ENCODE measurements at places on chromosomes 7 and 10. TPM values are rescaled to one million over a fixed set of nuclear protein-coding genes. Genes with fewer than 3 reads are reported as not detected.

Gene UNCX
- not detected for total RNA-seq

Gene OPALIN
- not detected for total RNA-seq

Gene ERVW-1
- not detected for total RNA-seq

Gene CRTAC1
- total RNA-seq = 1.0 TPM

Gene CLDN4
- 450 TPM for total RNA-seq

Gene CYP26C1
- not detected for total RNA-seq

Gene TACC2
- 97.5 TPM for total RNA-seq

Gene CH25H
- 0.84 TPM for total RNA-seq

Data from mucosa of descending colon (tissue), 3 donors.